Body of pancreas (tissue), 4 donors: ENCODE measurements at places on chromosomes 7 and 10. TPM values are rescaled to one million over a fixed set of nuclear protein-coding genes. Genes with fewer than 3 reads are reported as not detected.

The PON3 gene
- total RNA-seq, result 7.0 TPM

The ZNF783 gene
- 12.5 TPM for total RNA-seq

The FAM13C gene
- 9.6 TPM for total RNA-seq

The NPFFR1 gene
- not detected for total RNA-seq

The AMZ1 gene
- total RNA-seq, result not detected

The DENND2A gene
- total RNA-seq, result 2.6 TPM

The CLCN1 gene
- not detected for total RNA-seq

The HDAC9 gene
- 12.9 TPM for total RNA-seq

The TES gene
- total RNA-seq, result 29.8 TPM

The CCL24 gene
- not detected for total RNA-seq

The TRPV5 gene
- not detected for total RNA-seq

The ZNF853 gene
- 11.2 TPM for total RNA-seq

The RNF133 gene
- 2.6 TPM for total RNA-seq

The AOAH gene
- total RNA-seq, result 6.2 TPM

The CFAP69 gene
- total RNA-seq, result 26.4 TPM

The RTKN2 gene
- 0.33 TPM for total RNA-seq

The MEOX2 gene
- total RNA-seq, result 0.66 TPM

The PRPF18 gene
- 22.8 TPM for total RNA-seq

The TCAF2 gene
- 0.66 TPM for total RNA-seq

The GJD4 gene
- total RNA-seq, result not detected

The TFPI2 gene
- total RNA-seq, result 10.9 TPM

The NPC1L1 gene
- not detected for total RNA-seq

The KNDC1 gene
- 3.3 TPM for total RNA-seq

The SFTPA1 gene
- 0.26 TPM for total RNA-seq

The SPRN gene
- total RNA-seq, result not detected

The LRMDA gene
- total RNA-seq, result 12.2 TPM

The FAM25A gene
- total RNA-seq, result not detected

The ZWINT gene
- total RNA-seq, result 2.9 TPM
